ENCODE measurements at places on chromosomes 6 and 20.

GRCh38 chr6:16438718-16439591 is 200.6 kb downstream of the GMPR start:
- DNase-seq, result peak; percentile 66

DNA sequence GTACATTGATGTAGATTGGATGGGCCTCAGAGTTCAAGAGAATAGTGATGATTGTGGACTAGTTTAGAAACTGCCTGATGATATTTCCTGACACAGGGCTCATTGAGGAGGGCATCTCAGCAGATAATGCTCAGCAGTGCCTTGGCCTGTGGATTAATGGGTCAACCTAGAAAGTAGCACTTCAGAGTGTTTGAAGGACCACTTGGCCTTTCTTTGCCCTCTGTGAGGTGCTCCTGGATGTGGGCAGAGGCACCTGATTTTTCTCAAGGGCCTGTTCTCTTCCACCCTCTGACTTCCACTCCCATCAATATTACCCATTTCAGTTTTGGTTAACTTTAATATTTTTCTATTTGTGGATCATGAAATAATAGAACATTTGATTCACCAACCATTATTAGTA is 270.6 kb upstream of the BMP2 start:
- DNase-seq, result no peak

DNA sequence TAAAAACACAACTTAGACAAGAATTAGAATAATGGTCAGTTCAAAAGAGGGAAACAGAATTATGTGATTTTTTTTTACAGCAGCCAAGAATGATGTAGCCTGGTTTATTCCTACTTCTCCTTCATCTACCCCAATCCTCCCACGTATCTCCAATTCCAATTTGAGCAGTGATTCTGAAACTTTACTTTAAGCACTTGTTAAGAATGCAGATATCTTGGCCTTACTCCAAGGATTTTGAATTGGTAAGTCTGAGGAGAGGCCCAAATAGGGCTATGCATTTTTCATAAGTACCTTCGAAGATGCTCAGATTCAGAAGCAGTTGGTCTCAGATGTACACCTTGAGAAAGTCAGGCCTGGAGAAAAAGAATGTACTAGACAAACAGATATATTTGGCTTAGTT is 233.4 kb upstream of the FLRT3 start:
- no peak for DNase-seq

DNA sequence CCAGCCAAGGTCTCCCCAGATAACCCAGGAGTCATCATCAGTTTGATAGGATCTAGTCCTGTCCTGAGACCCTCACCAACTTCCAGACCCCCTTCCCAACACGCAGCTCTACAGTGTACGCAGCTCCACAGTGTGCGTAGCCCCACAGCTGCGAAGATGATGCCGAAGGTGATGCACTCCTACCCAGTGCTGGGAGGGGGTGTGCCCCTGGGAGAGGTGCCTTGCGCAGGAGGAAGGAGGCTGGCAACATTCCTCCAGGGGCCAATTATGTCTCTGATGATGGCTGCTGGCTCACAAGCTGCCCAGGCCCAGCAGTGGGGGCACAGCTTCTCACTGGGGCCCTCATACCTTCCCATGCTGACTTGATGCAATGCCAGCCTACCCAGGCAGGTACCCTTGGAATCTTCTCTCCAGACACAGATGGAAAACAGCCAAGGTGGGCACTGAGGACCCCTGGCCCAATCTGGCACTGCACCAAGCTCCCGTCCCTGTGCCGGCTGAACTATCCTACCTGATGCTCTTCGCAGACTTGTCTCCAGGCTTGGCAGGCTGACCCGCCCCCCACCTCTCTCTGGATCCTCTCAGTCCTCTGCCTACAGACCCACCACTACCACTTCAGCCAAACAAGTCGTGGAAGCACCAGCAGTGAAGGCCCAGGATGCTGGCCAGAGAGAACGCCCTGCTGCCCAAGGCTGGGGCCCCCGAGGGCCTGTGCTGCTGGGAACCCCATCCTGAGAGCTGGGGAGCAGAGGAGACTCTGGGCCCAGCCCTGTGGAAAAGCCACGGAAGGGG is 1.4 kb downstream of the ZNF512B start:
- no peak for DNase-seq

GRCh38 chr20:2799271-2799670 is 1.2 kb downstream of the CPXM1 start:
- peak; percentile 45 for DNase-seq

- no peak for DNase-seq
Observed at GRCh38 chr6:111958534-111958933, 85.3 kb upstream of the FYN start.

DNA sequence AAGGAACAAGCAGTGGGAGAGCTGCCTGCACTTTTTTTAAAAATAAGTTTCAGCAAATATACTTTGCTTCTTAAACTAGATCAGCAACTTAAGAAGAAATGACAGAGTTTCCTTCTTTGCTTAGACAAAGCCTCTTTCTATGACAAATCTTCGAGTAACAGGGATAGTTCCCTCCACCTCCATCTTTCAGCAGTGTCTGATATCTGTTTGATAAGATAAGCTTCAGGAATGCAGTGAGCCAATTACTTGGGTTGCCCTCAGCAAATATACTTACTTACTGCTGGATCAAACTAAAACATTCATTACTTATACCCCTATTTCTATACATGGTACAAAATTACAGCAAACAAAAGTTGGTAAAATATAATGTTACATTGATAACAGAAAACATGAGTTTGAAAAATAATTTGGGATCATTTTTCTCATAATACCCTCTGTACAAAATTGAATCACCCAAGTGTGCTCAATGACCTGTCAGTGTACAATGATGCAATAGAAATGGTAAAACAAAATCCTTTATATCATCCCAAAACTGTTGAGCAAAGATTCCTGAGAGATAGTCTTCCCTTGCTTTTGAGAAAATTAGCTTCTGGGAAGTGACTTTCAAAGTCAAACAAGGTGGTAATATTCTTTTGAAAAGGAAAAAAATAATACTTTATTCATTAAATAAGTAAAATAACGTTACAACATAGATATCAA is 24.5 kb downstream of the FRK start:
- no peak for DNase-seq

DNA sequence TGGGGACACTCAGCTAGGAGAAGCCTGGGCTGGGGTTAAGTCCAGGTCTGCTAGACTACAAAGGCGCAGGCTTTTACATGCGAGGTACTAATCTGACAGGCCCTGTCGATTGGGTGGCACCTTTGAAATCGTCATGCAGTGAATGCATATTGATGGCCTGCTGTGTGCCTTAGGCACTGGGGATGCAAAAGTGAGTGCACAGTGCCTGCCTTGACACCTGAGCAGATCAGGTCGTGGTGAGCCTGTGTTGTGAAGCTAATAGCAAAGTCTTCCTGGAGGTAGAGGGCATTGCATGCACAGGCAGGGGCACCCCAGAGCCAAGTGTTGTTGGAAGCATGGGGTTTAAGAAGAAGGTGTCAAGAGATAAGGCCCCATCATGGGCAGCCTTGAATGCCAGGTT is 16.9 kb downstream of the LRRC1 start:
- DNase-seq, result no peak

DNA sequence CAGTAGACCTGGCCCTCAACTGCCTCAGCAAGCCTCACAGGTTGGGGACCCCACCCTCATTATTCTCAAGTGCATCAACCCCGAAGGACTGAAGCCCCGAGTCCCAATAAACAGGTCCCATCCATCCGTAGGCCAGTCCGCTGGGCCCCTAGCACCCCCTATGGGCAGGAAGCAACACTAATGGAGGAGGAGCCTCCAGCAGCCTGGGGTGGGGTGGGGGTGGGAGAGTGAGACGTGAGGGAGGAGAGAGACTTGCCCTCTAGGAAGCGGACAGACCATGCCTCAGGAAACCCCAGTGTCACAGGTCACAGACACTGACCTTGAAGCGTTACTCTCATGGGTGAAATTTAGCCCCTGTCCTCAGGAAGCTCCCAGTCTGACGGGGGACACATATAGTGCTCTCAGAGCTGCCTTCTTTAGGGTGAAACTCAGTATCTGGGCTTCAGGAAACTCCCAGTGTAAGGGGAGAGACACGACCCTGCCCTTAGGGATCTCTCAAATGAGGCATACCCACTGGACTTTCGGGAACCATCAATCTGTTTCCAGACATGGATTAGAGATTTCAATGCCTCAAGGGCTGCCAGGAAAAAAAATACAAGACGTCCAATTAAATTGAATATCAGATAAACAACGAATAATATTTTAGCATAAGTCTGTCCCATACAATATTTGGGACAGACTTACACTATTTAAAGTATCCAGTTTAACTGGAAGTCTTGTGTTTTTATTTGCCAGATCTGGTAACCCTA is 125.8 kb downstream of the MRPL14 start:
- DNase-seq, result peak; percentile 62

DNA sequence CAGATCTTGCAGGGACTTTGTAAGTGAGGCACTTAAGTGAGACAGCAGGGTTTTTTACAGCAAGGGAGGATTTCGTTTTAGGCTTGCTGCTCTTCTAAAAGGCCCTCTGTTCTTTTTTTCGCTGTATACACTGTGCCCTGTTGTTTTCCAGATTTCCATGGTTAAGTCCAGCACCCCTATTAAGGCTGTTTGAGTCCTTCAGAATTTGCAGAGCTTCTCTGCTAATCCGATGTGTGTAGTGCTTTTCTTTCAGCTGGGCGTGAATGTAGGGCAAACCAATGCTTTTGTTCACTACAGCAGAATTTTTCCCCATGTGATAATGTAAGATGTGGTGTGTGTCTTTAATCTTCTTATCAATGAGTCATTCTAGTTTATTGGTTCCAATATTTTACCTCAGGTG is 200.5 kb upstream of the RREB1 start:
- no peak for DNase-seq

- DNase-seq, result no peak
Observed at GRCh38 chr20:17227669-17228623, 1.1 kb downstream of the PCSK2 start.

DNA sequence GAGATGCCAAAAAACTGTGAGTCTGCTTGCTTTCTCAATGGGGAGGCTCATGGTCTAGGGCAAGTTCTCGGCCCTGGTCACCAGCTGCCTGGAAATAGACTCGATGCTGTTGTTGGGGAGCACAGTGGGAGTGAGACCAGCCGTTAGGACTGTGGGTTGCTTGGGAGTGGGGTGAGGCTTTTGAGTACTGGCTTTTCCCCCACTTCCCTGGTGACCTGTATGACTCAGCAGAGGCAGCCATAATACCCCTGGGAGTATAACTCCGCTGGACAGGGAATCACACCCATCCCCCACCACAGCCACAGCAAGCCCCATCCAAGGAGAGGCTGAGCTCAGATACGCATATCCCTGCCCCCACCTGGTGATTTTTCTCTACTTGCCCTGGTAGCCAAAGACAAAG is 48.9 kb upstream of the OGFRL1 start:
- DNase-seq, result no peak

DNA sequence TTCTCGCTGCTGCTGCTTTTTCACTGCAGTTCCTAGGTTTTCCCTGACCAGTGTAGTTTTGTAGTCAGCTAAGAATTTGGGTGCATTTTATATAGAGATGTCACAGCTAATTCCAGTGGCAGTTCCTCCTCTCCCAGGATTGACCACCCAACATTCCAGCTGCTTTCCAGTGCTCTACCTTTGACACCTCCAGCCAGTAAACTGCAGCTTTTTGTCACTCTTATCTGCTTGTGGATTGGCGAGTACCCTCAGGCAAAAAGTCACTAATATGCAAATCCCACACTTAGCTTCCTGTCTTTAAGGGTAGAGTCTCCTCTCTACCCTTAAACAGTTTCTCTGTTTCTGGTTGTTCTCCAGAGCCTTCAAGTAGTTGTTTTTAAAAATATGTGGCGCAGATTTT is 146.9 kb upstream of the KCNG1 start:
- DNase-seq, result no peak

- DNase-seq, result no peak
Observed at GRCh38 chr6:2760882-2761842, 4.0 kb upstream of the WRNIP1 start.

DNA sequence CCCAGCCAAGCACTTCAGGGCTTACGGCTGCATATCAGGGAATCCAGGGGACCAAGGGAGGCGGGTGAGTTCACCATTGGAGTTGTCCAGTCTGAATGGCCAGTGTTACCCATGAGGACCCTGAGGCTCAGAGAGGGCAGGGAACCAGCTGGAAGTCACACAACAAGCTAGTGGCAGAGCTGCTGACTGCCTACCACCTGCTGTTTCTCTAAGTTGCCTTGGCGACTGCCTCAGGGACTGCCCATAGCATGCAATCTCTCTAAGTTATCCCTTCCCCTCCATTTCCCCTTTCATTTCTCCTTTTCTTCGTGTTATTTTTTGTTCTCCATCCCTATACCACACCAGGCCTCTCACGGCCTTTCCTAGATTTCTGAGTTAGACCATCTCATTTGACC is 71.8 kb upstream of the SIRPA start:
- no peak for DNase-seq

- no peak for DNase-seq
Observed at GRCh38 chr6:90435207-90435899, 138.7 kb upstream of the BACH2 start.

DNA sequence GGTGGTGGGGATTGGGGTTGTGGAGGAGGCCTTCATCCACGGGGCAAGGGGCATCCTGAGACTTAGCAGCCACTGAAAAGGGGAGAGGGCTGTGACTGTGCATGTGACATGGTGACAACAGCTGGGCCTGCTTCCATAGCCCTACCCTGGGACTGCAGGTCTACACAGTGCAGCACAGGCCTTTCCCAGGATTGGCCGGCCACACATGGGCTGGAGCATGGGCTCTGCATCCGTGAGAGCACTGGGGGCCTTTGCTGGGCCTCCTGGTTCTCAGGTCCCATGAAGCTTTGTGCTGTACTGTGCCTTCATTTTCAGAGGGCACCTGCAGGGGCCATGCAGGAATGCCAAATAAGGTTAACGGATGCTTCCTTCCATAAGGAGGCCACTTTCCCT is 56.0 kb downstream of the ZDHHC14 start:
- DNase-seq, result no peak

- DNase-seq, result no peak
Observed at GRCh38 chr20:36491901-36492617, 49.3 kb upstream of the MYL9 start.

- DNase-seq, result no peak
Observed at GRCh38 chr20:1825938-1826445, 69.2 kb upstream of the SIRPA start.

- no peak for DNase-seq
Observed at GRCh38 chr6:134909701-134910592, 40.0 kb downstream of the ALDH8A1 start.

DNA sequence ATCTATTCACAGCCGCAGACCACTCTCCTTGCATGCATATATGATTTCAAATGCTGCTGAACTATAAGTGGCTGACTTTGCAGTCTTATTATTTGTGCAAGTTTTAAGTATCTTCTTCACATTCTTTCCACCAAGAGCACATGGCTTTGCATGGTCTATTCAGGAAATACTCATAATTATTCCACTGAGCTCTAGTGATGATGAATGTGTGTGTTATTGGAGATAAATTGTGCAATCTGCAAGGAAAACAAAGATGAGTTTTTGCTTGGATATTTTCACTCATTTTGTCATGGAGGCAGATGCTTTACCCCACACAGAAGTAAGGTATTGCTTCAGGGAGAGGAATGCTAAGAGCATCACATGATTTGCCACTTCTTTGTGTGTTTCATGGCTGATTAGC is 764.6 kb downstream of the TBC1D32 start:
- DNase-seq, result no peak

GRCh38 chr6:106170030-106170791 is 84.1 kb downstream of the PRDM1 start:
- no peak for DNase-seq

- DNase-seq, result no peak
Observed at GRCh38 chr6:127538750-127539264, 19.7 kb upstream of the MTCL3 start.
